ENCODE measurements at places on chromosomes 13 and 19.

- DNase-seq = no peak
These were observed 88.5 kb downstream of the RAB20 start for GRCh38 chr13:110472904-110473563.

DNA sequence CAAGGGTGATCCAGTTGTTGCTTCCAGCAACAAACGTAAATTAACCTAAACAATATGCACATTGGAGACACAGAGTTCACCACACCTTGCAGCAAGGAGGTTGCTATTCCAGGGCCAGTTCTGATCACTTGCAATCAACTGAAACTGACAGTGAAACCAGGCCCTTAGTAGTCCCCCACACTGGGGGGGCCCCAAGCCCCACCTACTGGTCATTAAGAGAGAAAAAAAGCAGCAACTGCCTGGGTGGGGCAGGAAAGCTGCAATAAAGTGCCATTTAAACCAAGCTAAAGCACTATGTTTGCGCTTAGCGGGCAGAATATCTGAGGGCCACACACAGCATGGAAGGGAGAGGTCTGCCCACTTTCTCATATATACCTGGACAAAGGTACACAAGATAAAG is 51.5 kb downstream of the ATP7B start:
- no peak for DNase-seq

- no peak for DNase-seq
These were observed 21.2 kb upstream of the C13orf46 start for GRCh38 chr13:113995051-113995601.

DNA sequence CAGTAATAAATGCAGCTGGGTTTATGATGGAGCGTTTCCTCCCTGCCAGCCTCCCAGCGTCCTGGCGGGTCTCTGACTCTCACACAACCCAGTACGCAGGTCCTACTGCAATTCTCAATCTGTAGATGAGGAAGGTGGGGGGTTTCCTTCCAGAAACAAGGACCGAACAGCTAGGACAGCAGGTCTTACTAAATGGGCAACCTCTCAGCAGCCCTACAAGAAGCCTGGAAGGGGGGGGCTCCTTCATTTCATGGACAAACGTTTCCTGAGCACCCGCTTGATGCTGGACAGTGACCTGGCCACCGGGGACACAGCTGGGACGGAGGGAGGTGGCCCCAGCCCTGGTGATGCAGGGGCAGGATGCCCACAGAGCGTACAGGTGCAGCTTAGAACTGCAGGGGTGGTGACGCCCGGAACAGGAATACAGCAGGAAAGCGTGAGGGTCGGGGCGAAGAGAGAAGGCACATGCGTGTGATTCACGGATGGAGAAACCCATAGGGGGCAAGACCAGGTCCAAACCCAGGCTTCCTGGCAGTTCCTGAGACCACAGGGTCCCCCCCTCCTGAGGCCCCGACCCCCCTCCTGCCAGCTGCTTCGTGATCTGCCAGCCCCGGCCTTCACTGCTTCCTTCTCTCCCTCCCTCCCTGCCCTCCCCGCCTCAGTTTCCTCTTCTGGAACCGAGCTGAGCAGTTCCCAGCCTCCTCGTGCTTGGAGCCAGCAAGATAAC is 732 bp upstream of the C2CD4C start:
- DNase-seq = no peak

GRCh38 chr13:111661052-111661451 is 340.6 kb downstream of the TEX29 start:
- DNase-seq = no peak

DNA sequence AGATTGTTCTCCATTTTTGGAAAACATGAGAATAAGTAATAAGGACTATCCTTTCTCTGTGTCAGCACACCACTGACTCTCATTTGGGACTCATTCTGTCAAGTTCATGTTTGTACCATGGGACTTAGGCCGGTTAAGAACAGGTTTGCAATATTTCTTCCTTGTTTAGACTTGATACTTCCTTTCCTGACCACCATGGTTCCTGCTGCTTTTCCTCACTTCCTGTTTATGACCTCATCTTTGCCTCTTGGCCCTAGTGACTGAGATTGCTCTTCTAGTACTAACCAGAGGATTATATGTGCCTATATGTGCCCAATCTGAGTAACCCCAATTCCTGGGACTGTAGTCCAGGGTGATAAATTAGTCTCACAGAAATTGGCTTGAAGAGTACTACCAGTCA is 32.5 kb upstream of the NDFIP2 start:
- no peak for DNase-seq

DNA sequence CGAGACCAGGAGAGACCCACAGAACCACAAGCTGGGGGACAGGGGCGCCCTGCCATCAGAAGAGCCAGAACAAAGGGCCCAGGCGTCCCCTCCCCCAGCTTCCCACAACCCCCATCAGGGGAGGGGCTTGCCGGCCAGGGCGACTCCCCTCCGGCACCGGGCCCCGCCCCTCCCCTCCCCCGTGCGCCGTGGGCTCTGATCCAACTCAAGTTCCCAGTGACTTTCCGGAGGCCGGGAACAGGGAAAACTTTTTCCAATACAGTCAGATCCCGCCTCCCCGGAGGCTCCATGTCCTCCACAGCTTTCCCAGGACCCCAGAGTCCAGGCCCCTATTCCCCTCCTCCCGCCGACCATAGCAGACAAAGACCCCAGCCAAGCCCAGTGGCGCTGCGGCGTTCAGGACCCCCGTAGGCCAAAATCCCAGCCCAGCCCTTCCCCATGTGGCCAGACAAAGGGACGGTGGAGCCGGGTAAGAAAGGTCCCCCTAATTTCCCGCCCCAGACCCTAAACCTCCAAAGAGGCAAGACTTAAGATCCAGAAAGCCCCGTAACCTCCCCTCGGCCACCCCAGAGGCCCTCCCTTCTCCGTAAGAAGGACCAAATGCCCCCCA is 673 bp downstream of the TEAD2 start:
- no peak for DNase-seq

- DNase-seq = no peak
These were observed 515.0 kb upstream of the KLHL1 start for GRCh38 chr13:70623239-70623638.

DNA sequence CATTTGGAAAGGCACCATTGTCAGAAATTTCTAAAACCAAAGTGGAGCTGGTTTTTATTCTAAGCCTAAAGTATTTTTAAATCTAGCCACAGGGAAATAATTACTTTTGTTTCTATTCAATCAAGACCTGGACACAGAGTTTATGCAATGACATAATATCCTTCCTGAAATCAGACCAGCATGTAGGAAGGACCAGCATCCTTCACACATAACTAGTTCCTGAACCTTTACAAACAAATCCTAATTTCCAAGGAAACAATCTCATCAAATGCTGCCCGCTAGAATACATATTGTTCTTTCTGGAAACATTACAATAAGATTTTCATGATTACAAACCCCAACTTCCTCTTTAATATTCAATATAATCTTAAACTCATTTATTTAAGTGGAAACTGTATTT is 1.5 kb downstream of the STARD13 start:
- no peak for DNase-seq

DNA sequence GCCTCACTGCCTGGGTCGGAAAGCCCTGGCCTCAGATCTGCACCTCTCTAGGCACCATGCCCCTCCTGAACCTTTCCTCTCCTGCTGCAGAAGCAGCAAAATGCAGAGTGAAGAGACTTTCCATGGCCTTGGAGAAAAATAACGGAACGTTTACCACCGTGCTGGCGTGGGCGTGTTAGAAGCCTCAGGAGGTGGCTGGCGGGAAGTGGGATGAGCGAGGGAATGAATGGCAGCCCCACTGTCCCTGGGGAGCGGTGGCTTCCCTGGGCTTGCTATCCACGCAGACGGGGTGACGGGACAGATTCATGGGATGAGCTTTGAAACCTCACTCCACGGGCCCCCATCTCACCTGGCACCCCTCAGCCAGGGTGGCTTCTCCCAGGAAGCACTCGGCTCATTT is 4.3 kb downstream of the TEX29 start:
- DNase-seq = no peak

DNA sequence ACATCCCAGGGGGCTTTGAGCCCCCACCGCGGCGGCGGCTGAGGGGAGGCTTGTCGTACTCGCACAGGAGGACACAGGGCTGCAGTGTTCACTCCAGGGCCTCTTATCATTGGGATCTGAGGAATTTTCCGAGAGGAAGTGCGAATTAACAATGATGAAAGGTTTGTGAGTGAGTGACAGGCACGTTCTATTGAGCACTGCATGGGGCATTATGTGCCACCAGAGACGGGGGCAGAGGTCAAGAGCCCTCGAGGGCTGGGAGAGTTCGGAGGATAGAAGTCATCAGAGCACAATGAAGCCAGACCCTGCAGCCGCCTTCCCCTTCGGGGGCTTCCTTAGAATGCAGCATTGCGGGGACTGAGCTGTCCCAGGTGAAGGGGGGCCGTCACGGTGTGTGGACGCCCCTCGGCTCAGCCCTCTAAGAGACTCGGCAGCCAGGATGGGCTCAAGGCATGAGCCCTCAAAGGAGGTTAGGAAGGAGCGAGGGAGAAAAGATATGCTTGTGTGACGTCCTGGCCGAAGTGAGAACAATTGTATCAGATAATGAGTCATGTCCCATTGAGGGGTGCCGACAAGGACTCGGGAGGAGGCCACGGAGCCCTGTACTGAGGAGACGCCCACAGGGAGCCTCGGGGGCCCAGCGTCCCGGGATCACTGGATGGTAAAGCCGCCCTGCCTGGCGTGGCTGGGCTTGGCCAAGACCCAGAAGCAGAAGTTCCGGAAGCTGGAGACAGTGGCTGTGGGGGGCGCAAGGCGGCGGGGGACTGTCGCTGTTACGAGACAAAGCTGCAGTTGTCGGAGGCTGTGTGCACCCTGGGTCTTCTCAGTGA is 53.9 kb downstream of the MCF2L start:
- no peak for DNase-seq
